ELR (cell line): ENCODE measurements at places on chromosomes 6 and 20.

GRCh38 chr6:116072368-116072767 lies 11.7 kb upstream of the FRK start:
- no peak for DNase-seq

GRCh38 chr20:46222521-46223007 lies 85.7 kb downstream of the CDH22 start:
- DNase-seq = no peak

DNA sequence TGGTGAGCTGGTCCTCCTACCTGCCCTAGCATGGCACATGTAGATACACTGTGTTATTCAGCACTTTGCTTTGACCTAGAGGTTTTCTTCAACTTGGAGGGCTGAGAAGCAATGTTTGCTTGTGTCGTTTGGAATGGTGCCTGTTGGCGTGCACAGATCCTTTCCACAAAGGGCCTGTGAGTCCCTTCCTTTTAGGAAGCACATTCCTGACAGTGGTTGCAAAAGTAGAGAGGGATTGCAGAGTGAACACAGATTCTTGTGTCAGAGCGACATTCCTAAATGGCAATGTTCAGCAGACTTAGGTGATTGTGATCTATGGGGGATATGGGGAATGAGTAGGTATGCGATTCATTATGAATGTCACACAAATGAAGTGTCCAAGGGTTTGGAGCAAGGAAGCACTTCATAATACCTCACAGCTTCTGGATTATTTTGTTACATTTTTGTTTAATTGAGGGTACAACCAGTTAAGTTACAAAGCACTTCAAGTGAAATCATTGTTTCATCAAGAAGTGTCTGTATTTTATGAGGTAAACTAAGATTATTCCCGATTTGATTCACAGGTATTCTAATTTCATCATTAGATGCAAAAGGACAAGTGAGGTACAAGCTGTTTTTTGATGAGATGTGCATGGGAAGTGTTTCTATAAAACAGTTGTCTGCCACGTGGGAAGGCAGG lies 713 bp upstream of the RNF144B start:
- DNase-seq = no peak

- no peak for DNase-seq
Observed at GRCh38 chr6:106103728-106104109, 17.6 kb downstream of the PRDM1 start.

- DNase-seq = no peak
Observed at GRCh38 chr6:43885399-43886066, 115.5 kb downstream of the VEGFA start.

- no peak for DNase-seq
Observed at GRCh38 chr20:44143936-44144335, 43.1 kb downstream of the JPH2 start.

GRCh38 chr20:60008130-60008808 lies 50.0 kb downstream of the CDH26 start:
- DNase-seq = no peak

DNA sequence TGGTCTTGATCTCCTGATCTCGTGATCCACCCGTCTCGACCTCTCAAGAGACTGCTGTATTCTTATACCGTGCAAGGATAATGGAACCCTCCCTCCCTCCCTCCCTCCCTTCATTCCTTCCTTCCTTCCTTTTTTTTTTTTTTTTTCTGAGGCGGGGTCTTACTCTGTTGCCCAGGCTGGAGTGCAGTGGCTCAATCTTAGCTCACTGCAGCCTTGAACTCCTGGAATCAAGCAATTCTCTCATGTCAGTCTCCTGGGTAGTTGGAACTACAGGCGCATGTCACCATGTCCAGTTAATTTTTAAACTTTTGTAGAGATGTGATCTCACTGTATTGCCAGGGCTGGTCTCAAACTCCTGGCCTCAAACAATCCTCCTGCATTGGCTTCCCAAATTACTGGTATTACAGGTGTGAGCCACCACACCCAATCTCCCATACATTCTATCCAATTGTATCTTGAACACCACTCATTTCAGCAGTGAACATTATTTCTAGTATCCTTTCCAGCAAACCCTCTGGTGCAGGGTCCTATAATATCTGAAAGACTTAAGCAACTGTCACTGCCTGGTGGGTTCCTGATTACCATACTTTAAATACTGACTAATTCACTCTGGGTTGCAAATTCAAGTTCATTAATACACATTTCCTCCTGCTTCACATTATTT lies 210.0 kb upstream of the ZNF217 start:
- no peak for DNase-seq

DNA sequence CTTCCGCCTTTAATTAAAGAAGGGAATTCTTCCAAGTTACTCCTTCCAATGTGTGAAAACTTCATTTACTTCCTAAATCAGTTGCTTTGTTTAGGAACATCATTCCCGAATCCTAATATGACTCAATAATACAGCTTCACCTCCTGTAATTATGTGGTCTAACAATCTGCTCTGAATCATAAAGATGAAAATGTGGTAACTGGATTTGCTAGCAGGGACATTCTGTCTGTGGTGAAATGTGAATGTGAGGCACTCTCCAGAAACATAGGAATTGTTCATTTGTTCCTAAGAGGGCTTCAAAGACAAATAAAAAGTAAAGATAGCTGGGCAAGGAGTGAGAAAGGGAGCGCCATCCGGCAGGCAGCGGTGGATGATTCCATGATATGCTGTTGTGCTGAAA lies 678.1 kb downstream of the KIF16B start:
- no peak for DNase-seq

- no peak for DNase-seq
Observed at GRCh38 chr6:92687278-92687677, 732.1 kb downstream of the EPHA7 start.

DNA sequence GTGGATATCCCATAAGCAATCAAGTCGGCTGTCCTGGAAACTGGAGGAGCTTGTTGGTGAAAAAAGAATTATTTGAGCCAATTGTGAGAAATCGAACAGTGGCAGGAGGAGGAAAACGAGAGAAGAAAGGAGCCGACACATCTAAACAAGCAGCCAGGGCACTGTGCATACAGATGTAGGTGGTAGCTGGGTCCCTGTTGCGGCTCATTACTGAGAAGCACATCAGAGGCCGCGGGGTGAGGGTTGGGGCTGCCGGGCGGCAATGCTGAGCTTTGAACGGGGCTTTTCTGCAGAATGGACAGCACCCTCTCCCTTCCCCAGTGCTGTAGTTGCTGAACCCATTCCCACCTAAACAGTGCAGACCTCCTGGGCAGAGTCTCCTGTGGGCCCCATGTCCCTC lies 4.1 kb upstream of the LEMD2 start:
- no peak for DNase-seq

DNA sequence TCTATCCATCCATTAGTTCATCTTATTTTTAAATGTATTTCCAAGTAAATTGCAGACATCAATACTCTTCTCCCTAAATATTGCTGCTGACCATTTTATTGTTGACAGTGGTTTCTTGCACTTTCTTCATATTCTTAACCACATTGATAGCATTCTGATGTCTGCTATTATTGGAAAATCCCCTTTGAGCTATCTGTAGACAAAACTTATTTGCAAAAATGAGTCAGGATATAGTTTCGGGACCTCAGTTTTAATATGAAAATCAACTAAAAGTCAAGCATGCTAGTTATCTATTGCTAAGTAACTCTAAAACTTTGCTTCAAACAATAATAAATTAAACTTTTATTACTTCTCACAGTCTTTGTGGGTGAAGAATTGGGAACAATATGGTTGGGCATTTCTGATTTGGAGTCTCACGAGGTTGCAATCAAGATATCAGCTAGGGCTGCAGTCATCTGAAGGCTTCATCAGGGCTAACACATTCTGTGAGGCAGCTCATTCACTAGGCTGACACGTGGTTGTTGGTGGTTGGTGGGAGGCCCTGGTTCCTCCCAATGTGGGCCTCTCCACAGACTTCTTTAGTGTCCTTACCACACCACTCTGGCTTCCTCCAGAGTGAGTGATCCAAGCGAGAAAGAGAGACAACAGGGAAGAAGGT lies 32.7 kb downstream of the CD109 start:
- no peak for DNase-seq

GRCh38 chr20:7728338-7728737 lies 211.9 kb downstream of the HAO1 start:
- DNase-seq = peak; percentile 40

DNA sequence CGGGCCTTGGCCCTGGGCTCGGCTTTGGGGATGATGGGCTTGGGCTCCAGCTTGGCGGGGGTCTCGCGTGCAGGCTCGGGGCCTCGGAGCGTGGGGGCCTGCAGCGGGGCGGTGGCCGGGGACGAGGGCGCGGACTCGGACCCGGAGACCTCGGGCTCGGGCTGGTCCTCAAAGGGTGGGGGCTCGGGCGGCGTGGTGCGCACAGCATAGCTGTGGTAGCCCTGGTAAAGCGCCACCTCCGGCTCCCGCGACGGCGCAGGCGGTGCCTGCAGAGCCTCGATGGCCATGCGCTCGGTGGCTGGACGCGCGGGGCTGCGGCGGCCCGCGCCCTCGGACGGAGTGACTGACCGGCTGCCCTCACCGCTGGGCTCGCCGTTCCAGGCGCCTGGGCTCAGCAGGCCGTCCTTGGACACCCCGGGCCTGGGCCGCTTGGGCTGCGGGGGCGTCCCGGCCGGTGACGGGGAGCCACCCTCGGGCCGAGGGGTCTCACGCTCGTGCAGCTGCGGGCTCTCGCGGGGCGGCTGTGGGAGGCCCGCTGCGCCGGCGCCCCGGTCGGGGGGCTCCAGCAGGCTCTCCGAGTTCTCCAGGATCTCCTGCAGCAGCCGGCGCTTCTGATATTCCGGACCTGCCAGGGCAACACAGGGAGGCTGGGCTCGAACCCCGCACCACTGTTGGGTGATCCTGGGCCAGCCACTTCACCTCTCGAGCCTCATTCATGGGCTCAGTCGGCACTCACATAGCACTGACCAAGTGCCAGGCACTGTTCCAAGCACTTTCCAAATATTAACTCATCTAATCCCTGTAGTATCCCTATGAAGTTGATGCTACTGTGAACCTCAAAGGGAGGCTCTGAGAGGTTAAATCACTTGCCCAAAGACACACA lies 71.0 kb downstream of the JPH2 start:
- no peak for DNase-seq

GRCh38 chr6:123529843-123530242 lies 106.9 kb downstream of the TRDN start:
- DNase-seq = peak; percentile 55

DNA sequence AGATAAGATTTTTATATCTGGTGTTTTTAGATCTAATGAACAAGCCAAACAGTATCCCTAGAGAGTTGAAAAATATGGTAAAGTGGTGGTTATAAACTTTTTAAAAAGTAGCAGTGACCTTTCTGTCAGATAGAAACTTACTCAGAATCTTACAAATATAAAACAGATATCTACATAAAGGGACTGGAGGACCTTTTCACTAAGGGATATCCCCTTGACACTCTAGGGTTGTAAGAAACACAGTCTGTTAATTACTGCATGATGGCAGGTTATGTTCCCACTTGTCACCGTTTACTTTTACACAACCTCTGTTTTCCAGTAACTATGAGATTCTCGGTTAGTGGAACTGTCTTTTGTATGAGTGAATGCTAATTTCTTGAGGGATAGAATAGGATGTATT lies 11.5 kb downstream of the CFAP206 start:
- no peak for DNase-seq

DNA sequence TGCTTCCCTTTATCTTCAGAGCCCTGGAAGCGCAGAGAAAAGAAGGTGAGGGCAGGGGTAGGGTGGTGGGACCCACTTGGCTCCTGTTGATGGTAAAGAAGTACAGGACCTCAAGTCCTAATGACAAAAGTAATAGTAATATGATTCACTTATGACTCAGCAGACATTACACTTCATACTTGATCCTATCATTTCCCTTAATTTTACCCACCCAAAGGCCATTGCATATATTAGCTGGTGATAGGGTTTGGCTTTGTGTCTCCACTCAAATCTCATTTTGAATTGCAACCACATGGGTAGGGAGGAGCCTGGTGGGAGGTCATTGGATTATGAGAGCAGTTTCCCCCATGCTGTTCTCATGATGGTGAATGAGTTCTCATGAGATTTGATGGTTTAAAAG lies 880.7 kb downstream of the KIF16B start:
- no peak for DNase-seq

GRCh38 chr6:53679446-53679933 lies 13.9 kb upstream of the KLHL31 start:
- peak; percentile 64 for DNase-seq

- no peak for DNase-seq
Observed at GRCh38 chr6:17237246-17237645, 43.9 kb upstream of the RBM24 start.

DNA sequence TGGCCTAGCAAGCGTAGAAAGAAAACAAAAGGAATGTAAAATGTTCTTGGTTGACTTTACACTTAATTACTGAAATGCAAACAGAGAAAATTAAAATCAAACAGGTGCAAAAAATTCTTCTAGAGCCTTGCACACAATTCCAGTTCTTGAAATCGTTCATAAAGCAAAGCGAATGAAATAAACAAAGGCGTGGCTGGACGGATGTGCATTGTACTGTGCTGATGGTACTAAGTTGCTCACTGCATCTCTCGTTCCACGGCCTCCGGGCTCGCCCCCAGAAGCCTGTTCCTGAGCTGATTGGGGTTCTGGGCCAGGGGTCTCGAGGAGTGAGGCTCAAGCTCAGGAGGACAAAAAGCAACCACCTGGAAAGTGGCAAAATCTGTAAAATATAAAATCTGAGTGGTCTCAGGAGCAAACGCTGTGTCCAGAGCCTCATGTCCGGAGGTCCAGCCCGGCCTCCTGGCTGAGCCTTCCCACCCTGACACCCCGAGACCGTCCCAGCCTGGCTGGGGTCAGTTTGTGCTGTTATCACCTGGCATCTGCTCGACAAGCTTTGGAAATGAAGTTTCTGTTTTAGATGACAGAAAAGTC lies 71.3 kb downstream of the TTLL2 start:
- DNase-seq = no peak

DNA sequence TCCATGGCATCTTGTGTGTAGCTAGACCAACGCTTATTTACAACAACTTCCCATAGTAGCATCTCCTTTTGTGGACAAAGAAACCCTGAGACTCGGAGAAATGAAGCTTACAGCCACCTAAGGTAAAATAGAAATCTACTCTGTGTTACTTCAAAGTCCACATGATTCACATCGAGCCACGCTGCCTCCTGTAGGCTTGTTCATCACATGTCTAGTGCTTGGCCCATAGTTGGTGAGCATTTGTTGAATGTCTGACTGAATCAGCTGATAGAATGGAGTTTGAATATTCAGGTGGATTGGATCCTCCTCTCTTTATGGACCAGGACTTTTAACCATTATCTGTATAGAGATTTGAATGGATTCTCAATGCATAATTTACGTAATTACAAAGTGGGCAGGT lies 130.7 kb downstream of the CCDC170 start:
- DNase-seq = no peak

GRCh38 chr6:144401736-144402733 lies 116.9 kb downstream of the UTRN start:
- DNase-seq = no peak

- DNase-seq = no peak
Observed at GRCh38 chr6:130574146-130574545, 208.3 kb downstream of the TMEM200A start.
